ENCODE measurements at places on chromosomes 11 and 22.

- DNase-seq: no peak
Measured at GRCh38 chr22:48496987-48497650, 1330.6 kb downstream of the BRD1 start.

DNA sequence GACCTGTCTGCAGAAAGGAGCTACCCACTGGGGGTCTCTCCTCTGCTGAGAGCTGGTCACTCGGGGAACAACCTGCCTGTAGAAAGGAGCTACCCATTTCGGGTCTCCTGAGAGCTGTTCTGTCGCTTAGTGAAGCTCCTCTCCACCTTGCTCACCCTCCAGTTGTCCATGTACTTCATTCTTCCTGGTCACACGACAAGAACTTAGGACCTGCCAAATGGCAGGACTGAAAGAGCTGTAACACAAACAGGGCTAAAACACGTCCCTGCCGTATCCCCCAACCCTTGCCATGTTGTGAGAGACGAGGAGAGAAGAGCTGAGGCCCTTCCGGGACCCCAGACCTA, 24.1 kb upstream of the RNASEH2C start:
- no peak for DNase-seq

DNA sequence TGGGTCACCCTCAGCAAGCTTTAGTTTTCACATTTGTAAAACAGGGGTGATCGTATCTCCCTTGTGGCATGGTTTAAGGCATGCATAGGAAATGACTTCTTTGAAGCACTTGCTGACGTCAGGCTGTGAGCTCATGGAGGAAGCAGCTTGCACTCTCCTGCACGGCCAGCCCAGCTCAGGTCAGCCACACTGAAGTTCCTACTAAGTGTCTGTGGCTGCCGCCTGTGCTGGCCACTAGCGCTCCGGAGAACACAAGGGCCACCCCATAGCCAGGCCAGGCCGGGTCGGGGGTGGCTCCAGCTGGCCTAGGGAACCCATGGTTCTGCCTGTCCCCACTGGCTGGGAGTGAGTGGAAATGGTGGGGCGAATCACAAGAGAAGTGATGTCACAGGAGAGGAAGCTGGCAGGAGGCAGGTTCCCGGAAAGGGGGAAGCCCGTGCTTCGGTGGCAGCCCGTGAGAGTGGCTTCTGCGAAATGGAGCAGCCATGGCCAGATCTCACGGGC, 28.2 kb downstream of the KCTD17 start:
- no peak for DNase-seq

- DNase-seq: peak; percentile 21
Measured at GRCh38 chr11:21007297-21007696, 337.9 kb downstream of the NELL1 start.

DNA sequence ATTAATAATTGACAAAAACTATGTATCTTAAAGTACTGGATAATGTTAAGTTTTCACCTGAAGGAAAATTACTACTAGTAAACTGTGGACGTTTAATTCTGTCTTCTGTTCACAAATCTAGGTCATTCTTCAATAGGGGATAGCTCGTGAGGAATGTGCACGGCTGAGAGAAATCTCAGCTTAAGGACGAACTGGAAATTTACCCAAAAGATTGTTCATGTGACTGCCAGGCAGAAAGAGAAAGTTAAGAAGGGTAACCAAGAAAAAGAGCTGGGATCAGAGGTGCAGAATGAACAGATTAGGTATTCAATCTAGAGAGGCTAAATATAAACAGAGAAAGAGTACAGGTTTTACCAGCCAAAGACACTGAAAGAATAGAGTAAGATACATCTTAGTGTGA, 245.3 kb downstream of the CASP12 start:
- no peak for DNase-seq

DNA sequence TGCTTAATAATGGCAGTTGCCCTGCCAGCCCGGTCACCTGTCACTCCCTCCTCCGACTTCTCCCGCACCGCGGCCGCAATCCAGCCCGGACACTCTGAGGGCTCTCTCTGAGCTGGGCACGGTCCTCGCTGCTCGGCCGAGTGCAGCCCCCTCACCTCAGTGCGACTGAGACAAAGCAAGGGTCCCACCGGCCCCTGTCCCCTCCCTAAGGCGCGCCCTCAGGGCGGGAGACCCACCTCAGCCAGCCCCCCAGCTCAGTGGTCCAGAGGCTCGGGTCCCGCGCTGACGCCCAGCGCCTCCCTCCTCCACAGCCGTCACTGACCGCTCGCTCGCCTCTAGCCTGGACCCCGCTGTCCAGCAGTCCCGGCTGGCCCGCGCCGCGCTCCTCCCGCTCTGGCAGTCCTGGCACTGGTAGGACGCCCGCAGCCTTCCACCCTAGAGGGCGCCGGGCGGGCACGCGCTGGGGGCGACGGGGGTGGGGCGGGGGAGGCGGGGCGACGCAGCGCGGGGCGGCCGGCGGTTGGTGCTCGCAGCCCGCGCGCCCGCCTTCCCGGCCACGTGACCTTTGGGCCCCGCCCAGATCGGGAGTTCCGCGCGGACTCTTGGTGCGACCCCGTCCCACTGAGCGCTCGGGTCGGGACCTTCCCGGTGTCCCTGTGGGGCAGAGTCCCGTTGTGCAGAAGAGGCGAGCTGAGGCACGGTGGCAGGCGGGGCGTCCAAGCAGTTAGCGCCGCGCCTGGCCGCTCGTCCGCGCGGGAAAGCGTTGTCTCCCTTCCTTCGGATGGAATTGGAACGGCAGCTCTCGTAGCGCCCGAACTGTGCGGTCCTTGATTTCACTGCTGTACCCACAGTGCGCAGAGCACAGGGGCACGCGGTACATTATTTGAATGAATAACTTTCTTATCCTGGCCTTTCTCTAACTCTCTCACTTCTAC, 7.8 kb upstream of the L3MBTL2 start:
- DNase-seq: peak; percentile 97

- DNase-seq: no peak
Measured at GRCh38 chr22:31218565-31219262, 6.6 kb downstream of the LIMK2 start.

GRCh38 chr11:67644472-67645418, 5.2 kb upstream of the TBX10 start:
- DNase-seq: peak; percentile 56

DNA sequence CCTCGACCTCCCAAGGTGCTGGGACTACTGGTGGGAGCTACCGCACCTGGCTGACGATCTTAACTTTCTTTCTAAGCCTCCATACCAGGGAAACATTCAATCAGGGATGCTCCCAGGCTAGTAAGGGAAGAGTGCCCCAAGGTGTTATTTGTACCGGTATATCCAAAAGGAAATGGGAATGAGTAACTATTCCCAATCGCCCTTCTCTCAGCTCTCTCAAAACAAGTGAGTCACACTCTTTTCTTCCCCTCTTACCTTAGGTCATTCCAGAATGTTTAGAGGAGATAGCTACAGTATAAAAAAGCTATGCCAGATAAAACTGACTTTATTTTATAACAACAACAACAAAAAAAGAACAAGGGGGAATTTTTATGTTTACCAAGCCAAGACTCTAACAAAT, 13.7 kb downstream of the DCDC1 start:
- DNase-seq: no peak

DNA sequence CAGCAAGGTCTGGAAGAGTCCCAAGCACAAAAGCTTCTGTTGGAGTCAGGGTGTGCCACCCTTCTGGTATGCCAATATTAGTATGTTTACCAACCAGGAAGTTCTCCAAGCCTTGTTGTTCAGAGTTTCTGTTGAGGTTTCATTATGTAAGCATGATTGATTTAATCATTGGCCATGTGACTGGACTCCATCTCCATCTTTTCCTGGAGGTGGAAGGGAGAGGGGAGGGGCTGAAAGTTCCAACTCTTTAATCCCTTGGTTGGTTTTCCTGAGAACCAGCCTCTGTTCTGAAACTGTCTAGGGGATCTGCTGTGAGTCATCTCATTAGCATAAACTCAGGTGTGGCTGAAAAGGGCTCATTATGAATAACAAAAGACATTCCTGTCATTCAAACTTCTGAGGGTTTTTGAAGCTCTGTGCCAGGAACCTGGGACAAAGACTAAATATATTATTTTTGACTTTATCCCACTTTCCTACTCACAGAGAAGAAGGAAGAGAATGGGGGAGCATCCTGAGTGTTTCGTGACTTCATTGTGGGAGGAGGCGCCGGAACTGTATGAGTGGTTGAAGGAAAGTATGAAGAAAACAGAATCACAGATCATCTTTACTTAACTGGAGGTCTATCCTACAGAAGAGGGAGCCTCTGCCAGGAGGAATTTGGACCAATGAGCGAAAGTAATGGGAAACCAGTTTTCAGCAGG, 138.2 kb downstream of the NECTIN1 start:
- peak; percentile 70 for DNase-seq

- no peak for DNase-seq
Measured at GRCh38 chr11:7186190-7186589, 65.5 kb upstream of the SYT9 start.

GRCh38 chr11:62536301-62536957, 10.2 kb downstream of the AHNAK start:
- no peak for DNase-seq

- no peak for DNase-seq
Measured at GRCh38 chr11:34303028-34303570, 54.7 kb downstream of the ABTB2 start.

GRCh38 chr11:32870676-32871075, 21.9 kb upstream of the QSER1 start:
- DNase-seq: peak; percentile 58

DNA sequence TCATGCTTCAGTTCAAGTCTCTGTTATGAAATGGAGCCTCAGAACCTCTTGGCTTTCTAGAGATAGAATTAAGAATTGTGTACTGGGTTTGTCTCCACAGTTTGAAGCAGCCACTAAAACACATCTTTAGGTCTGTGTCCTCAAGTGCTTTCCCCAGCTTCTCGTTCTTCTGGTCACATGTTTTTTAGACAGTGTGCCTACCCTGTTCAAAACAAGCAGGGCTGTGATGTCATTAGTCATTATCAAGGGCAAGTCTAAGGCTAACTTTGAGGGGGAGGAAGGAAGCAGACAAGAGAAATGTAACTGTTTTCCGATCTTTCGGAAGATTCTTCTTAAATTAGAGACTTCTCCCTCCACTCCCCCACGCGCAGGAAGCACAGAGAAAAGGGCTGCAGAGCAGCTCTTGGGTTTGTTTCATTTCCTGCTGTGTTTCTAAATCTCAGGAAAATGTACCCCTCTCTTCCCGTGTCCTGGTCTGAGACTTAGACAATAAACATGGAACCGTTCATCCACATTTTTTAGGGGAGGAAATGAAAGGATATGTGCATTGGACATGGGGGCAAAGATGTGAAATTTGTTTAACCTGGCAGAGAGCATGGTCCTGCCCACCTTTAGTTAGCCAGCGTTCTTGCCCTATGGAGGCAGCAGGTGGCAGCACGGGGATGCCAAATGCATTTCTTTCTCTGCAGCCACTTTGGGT, 3.1 kb downstream of the AKIP1 start:
- DNase-seq: peak; percentile 54

GRCh38 chr22:27564806-27565205, 236.8 kb downstream of the MN1 start:
- DNase-seq: no peak

DNA sequence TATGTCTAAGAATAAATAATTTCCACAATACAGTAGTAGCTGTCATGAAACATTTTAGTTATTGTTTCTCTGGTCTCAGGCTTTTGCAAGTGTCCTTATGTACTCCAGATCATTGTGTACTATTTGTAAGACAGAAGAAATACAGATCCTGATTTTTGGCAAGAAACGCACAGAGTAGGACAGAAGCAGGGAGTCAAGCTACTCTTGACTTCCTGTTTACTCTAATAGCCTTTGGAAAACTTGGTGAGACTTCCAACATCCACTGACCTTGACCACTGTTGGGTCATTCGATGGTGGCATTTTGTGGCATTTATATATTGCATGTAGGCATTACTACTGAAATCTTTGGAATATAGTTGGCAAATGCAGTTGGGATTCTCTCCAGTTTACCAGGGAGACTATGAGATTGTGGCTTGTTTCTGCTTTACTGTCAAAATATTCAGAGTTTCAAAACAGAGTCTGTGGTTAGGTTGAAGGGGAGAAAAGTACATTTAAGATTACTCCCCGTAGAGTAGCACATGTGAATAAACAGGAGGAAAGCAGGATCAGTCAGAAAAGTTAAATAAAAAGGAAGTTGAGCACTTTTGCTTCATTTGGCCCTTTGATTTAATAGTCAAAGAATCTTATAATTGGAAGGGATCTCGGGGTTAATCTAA, 726.1 kb upstream of the CCDC90B start:
- DNase-seq: no peak

GRCh38 chr22:20490183-20490940, 5.2 kb downstream of the KLHL22 start:
- DNase-seq: no peak

DNA sequence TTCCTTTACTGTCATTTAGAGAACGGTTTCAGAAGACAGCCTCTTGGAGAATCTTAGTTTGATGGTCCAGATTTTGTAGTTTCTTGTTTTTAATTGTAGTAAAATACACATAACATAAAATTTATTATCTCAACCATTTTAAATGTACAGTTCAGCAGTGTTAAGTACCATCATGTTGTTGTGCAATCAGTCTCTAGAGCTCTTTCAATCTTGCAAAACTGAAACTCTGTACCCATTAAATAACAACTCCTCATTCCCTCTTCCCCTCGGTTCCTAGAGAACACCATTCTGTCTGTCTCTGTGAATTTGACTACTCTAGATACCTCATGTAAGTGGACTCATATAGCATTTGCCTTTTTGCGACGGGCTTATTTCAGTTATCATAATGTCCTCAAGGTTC, 69.8 kb downstream of the GRIK4 start:
- no peak for DNase-seq

DNA sequence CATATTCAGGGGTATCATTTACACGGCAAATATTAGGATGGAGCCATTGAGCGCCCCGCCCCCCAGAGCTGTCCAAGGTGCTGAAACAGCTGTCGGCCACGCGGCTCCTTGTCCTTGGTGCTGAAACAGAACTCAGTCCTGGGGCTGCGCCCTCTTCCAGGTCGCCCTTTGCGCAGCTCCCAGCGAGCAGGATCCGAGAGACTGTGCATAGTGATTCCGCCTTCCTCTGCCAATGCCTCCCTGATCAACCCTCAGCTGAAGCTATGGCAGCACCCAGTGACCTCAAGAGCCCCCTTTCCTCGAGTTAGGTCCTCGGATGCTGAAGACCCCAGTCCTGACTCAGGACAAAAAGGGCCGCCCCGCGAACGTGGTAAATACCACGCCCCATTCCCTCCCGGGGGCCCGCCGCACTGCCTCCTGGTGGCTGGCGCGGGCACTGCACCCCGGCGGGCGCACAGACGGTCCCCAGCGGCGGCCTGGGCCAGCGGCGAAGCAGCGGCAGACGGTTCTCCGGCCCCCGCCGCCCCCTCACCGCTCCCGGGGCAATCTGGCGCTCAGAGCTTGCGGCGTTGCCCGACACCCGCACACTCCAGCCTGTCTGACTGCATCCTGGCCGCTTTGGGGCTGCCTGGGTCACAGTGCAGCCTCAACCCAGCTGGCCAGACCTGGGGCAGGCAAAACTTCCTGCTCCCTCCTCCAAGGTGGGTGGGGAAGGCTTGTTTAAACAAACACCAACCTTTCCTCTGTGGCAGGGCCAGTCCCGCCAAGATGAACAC, 13.4 kb downstream of the SYT7 start:
- DNase-seq: peak; percentile 96

GRCh38 chr22:28917747-28918549, 34.6 kb downstream of the ZNRF3 start:
- DNase-seq: peak; percentile 58
